SJCRH30 (cell line): ENCODE measurements at places on chromosomes 5 and 9.

DNA sequence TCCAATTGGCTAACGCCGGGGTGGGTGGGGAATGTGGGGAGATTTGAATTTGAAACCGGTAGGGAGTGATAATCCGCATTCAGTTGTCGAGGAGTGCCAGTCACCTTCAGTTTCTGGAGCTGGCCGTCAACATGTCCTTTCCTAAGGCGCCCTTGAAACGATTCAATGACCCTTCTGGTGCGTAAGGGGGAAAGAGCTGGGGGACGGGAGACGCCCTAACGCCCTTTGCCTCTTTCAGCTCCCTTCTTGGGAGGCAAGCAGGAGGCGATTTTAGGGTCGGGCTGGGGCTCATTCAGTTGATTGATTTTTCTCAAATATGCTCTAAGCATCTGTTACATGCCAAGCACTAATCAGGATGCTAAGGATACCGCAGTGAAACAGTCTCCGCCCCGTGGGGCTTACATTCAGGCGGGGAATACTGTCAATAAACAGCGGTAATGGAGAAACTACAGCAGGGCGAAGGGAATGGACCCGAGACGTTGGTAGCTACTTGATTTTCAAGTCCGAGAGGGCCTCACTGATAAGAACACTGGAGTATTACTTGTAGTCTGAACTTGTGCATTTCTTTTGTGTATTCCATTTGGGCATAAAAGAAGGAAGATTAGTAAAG, at the start of gene HMMR:
Gene HMMR (plus strand): TSS at position 71 of the 610 bp plus-strand sequence. CDS start 61 bp downstream, at position 132.
- peak; percentile 69 for DNase-seq

DNA sequence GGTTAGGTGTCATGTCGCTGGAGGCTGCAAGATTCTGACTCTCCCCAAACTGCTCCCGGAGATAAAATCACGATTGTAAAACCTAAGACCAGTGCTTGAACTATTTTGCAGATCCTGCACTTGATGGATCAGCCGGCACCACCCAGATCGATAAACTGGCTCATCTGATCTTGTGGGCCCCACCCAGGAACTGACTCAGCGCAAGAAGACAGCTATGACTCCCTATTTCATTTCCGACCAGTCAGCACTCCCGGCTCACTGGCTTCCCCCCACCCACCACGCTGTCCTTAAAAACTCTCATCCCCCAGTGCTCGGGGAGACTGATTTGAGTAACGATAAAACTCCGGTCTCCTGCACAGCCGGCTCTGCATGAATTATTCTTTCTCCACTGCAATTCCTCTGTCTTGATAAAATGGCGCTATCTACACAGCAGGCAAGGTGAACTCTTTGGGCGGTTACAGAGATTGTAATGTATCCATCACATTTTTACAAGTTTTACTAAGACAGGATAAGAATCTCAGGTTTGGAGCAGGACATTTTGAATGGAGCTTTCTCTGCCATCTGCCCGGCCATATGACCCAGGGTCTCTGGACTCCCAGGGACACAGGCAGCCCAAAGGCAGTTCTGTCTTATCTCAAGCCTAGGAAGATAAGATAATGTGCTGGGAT, 10.6 kb upstream of the PPP1R26 start:
- DNase-seq, result no peak

DNA sequence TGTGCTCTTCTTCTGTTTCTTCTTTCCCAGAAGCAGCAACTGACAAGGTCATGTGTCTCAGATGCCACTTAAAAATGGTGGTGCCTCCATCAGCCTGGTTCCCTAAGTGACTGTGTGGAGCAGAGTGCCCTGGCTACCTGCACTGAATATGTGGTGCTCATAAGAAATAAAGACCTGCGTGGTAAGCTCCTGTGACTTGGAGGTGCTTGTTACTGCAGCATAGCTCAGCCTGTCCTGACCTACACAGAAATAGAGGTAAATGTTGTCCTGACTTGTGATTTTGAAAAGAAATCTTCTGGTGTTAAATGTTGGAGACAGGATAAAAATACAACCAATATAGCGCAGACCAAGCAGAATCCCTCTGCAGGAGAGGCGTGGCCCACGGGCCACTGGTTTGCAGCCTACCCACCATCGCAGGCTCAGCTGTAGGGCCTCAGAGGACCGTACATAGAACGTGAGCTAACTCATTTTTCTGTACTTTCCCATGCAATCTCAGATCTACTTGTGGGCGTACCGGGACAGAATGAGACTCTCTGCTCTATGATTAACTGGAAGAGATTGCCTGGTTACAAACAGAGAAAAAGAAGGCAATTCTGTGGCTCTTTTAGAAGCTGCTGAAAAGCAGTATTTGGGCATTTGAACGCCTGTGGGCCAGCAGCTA, 79.4 kb upstream of the UNC5A start:
- no peak for DNase-seq

- DNase-seq, result peak; percentile 20
Observed at GRCh38 chr5:113119246-113119924, 142.8 kb downstream of the DCP2 start.

- DNase-seq, result peak; percentile 92
Observed at GRCh38 chr9:93119953-93120845, 13.9 kb downstream of the NINJ1 start.
